ENCODE measurements at places on chromosomes 7 and 10. TPM values are rescaled to one million over a fixed set of nuclear protein-coding genes. Genes with fewer than 3 reads are reported as not detected.

- no peak for DNase-seq
- H3K4me3 ChIP-seq, result no peak overlapping the region
- no peaks in the 10 kb centered on the region for H3K36me3 ChIP-seq
- H3K4me1 ChIP-seq, result no peaks in the 10 kb centered on the region
- peaks cover 31% of the 10 kb centered on the region for H3K27me3 ChIP-seq
Measured at GRCh38 chr7:45178241-45179225, 20.9 kb downstream of the RAMP3 start.

- no peak overlapping the region for H3K4me3 ChIP-seq
- H3K27ac ChIP-seq, result peak overlapping the region; percentile 34
- H3K4me1 ChIP-seq, result peaks cover 4% of the 10 kb centered on the region
- H3K36me3 ChIP-seq, result peaks cover 24% of the 10 kb centered on the region
Measured at GRCh38 chr7:99459087-99459486, 6.9 kb downstream of the ATP5MF start.

DNA sequence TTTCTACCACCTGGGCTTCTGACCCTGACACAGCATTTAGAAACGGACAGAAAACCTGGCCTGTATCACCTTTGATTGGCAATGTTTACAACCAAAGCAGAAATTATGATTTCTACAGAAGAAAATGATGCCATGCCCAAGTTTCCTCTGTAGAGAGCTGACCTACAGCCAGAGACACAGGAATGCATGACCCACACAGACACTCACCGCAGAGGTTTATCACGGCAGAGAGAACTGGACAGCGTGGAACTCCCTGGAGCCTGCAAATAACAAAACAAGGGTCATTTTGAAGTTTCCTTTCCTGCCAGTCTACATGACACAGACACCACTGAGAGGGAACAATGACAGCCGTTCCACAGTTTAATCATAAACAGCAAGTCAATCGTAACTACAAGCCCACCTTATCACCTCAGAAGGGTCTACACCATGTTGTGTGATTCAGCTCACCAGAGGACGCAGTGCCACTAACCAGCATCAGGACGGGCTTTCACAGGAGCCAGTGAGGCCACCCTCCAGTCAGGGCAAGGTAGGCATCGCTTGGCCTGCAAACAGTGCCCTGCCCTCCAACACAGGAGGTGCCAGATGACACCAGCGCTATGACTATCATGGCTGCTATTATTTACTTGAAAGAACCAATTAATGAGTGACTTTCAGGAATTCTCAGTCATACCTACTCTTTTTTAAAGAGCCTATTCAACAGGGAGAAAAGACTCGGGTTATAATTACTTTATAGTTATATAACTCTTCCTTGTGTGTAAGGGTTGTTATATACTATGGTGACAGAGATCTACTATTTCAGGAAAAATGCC lies 139.9 kb downstream of the TNS3 start:
- DNase-seq, result no peak
- H3K27me3 ChIP-seq, result no peaks in the 10 kb centered on the region
- H3K4me3 ChIP-seq, result no peak overlapping the region
- H3K27ac ChIP-seq, result no peak overlapping the region
- peaks cover 41% of the 10 kb centered on the region for H3K4me1 ChIP-seq

ABCA13 gene
- total RNA-seq, result 0.08 TPM

GRCh38 chr7:75798770-75799169 lies 14.8 kb downstream of the CCL24 start:
- H3K27me3 ChIP-seq, result peaks cover 43% of the 10 kb centered on the region
- no peaks in the 10 kb centered on the region for H3K36me3 ChIP-seq
- H3K4me1 ChIP-seq, result no peaks in the 10 kb centered on the region
- no peak overlapping the region for H3K4me3 ChIP-seq

WDR86 gene
- total RNA-seq, result not detected

- H3K4me1 ChIP-seq, result no peaks in the 10 kb centered on the region
- no peak for DNase-seq
- no peak overlapping the region for H3K4me3 ChIP-seq
- H3K27me3 ChIP-seq, result no peaks in the 10 kb centered on the region
Measured at GRCh38 chr10:9875353-9875752, 1142.3 kb upstream of the CELF2 start.

- no peaks in the 10 kb centered on the region for H3K36me3 ChIP-seq
- DNase-seq, result no peak
- H3K4me1 ChIP-seq, result no peaks in the 10 kb centered on the region
- no peak overlapping the region for H3K27ac ChIP-seq
- H3K4me3 ChIP-seq, result no peak overlapping the region
Measured at GRCh38 chr7:3321206-3321605, 20.2 kb downstream of the SDK1 start.

- H3K36me3 ChIP-seq, result 0 out of 2 replicates have a peak, but pooled peaks cover 5% of the 10 kb centered on the region
- H3K4me3 ChIP-seq, result no peak within 1 kb of the TSS
- H3K4me1 ChIP-seq, result no peaks in the 10 kb centered on the region
- DNase-seq, result no peak
Measured at GRCh38 chr10:49679480-49679893, at the start of gene C10orf53. C10orf53 (plus strand) TSS chr10:49679651; CDS start chr10:49679698, 47 bp downstream.

NODAL gene
- not detected for total RNA-seq

STK31 gene
- total RNA-seq, result not detected

DNA sequence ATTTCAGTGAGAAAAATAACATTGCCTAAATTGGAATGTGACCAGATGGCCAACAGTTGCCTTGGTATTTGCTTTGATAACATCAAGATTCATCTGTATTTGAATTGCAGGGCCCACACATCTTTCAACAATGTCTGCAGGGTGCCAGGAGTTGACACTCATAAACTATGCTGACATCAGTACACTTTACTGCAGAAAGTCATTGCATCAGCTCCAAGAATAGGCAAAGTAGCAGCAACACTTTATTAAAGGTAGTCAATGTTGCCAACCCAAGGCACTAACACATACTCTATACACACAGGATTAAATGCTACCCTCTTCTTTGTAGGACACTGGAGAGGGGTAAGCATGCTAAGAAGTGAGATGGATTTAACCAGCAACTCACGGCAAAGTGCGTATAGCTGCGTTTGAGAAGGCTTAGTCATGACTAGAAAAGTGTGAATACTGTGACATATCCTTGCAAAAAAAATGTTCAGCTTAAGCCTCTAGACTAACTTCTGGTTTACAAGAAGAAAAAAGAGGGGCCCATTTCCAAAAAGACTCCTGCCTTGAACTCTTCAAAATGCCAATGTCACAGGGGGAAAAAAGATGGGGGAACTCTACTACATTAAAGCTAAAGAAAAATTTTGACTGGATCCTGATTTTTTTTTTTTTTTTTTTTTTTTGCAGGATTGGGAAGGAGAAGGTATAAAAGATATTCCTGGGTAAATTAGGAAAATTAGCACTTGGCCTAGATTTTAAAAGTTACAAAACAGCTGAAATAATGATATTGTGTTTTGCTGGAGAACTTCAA lies 2.2 kb downstream of the BBIP1 start:
- H3K27ac ChIP-seq, result peak overlapping the region; percentile 100
- DNase-seq, result peak; percentile 92
- no peaks in the 10 kb centered on the region for H3K36me3 ChIP-seq
- peak overlapping the region; percentile 94 for H3K4me3 ChIP-seq

- no peak overlapping the region for H3K4me3 ChIP-seq
- H3K27ac ChIP-seq, result no peak overlapping the region
- DNase-seq, result no peak
- no peaks in the 10 kb centered on the region for H3K4me1 ChIP-seq
- peaks cover 1% of the 10 kb centered on the region for H3K27me3 ChIP-seq
Measured at GRCh38 chr7:58086871-58087535, 637.0 kb downstream of the ZNF716 start.

MCM10 gene
- total RNA-seq, result 15.3 TPM

DDX21 gene
- 87.7 TPM for total RNA-seq

DNA sequence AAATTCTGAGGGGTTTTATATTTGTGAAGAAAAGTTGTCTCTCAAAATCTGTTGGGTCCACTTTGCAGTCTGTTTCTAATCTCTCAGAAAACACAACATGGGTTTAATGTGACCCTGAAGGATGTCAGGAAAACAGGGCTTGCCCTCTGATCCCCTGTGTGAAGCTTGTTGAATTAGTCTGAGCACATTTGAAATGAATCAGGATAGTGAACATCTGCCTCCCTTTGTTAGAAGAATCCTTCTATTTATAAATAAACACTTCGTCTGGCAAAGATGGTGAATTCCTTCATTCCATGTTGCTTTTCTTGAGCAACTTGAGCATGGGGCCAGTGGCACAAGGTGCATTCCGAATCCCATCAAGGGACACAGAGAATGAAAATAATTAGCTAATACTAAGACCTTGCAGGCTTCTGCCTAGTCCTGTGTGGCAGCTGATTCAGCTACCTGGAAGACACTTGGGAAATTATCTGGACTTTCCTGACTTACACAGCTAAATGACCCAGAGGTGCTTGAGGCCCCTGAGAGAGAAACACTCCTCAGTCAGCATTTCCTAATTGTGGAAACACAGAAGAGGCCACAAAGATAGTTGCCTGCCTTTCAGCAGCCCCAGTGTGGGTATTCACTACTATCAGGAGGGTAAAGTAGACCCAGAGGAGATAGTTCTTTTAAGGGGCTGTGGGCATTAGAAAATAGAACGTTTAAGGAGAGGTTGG lies 305.5 kb downstream of the C7orf25 start:
- DNase-seq, result no peak
- H3K27me3 ChIP-seq, result peaks cover 3% of the 10 kb centered on the region
- H3K4me1 ChIP-seq, result peaks cover 6% of the 10 kb centered on the region
- no peak overlapping the region for H3K27ac ChIP-seq
- no peak overlapping the region for H3K4me3 ChIP-seq

Measured in HFFc6 (cell line).